ENCODE measurements at places on chromosomes 16 and 17. TPM values are rescaled to one million over a fixed set of nuclear protein-coding genes. Genes with fewer than 3 reads are reported as not detected.

GRCh38 chr16:88930716-88931115 lies 46.3 kb downstream of the CBFA2T3 start:
- no peak for DNase-seq

- no peak for DNase-seq
Measured at GRCh38 chr17:39001703-39002637, 34.8 kb upstream of the FBXO47 start.

- DNase-seq, result no peak
Measured at GRCh38 chr17:3524024-3524423, 33.6 kb downstream of the TRPV3 start.

GRCh38 chr17:79291391-79291790 lies 216.8 kb downstream of the ENGASE start:
- no peak for DNase-seq

DNA sequence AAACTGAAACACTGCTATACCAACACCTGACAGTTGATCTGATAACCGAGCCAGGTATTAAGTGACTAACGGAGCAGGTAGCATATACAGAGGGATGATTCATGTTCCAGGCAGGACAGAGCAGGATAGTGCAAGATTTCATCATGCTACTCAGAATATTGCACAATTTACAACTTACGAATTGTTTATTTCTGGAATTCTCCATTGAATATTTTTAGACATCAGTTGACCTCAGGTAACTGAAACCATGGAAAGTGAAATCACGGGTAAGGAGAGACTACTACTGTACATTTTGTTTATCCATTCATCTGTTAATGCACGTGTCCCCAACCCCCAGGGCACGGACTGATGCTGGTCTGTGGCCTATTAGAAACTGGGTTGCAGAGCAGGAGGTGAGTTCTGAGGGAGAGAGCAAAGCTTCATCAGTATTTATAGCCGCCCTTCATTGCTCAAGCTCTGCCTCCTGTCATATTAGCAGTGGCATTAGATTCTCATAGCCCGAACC lies 14.5 kb upstream of the PPM1E start:
- no peak for DNase-seq

GRCh38 chr16:10740000-10740844 lies 3.4 kb upstream of the NUBP1 start:
- DNase-seq, result no peak

DNA sequence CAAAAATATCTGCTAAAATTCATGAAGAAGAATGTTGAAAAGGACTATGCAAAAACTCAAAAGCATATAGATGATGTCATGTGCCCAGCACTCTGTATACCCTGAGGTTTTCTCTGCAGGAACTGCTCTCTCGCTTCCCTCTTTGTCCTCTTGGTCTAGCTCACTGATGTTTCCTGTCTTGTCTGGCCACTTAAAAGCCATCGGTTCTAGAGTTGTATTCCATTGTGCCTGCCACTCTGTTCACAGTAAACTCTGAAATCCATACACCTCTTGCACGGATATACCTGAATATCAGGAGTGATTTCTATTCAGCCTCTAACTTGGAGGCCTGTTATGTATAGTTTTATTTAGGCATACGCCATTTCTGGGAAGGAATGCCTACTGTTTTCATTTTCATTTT lies 101.0 kb upstream of the CNTNAP4 start:
- DNase-seq, result no peak

- no peak for DNase-seq
Measured at GRCh38 chr16:4233431-4233830, 8.4 kb downstream of the SRL start.

The IRX3 gene
- total RNA-seq, result 4.6 TPM

The CFDP1 gene
- total RNA-seq, result 159 TPM

The ABCA3 gene
- total RNA-seq, result 9.7 TPM

The DNAAF8 gene
- total RNA-seq, result not detected

The CSF3 gene
- not detected for total RNA-seq

Data from neural progenitor cell (in vitro differentiated cells).